MCF 10A (cell line): ENCODE measurements at places on chromosomes 7 and 10.

DNA sequence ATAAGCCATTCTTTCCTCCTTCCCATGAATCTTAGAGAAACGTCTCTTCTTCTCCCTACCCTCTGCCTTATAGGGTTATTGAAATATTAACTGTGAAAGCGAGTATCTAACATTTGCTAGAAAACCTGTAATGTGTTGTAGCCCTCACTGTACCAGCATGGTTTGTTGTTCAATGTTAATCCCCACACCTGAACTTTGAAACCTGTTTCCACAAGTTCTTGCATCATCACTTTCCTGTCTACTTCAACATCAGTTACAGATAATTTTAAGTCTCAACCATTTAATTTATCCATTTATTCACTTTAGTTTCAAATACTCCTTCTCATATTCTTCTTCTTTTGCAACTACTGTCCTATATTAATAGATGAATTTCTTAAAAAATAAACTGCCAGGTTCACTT lies 148.2 kb downstream of the ETV1 start:
- DNase-seq = no peak

- DNase-seq = no peak
These were observed 135.7 kb downstream of the AHR start for GRCh38 chr7:17434191-17434590.

GRCh38 chr10:58820861-58821751 lies 308.4 kb downstream of the BICC1 start:
- DNase-seq = peak; percentile 81

DNA sequence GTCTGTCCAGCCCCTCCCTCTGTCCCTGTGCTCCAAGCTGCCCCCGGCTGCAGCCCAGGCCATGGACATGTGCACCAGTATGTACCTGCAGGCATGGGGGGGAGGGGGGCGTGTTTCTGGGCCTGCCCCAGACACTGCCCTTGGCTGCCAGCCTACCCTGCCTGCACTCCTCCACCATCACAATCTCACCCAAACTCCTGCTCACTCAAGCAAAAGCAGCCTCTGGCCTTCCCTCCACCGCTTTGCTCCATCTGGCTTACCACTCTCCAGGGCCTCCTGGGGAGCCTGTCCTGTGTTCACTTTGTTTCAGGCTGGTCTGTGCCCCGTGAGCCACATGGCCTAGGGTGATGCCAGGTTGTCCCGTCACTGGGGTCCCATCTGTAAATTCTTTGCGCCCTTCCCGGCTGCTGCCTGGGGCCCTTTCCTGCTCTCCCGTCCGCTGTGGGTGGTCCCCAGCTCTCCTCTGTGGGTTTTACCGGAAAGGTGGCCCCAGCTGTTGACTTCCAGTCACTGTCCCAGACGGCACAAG lies 33.3 kb upstream of the PPIF start:
- DNase-seq = no peak

GRCh38 chr10:110967009-110967630 lies 47.7 kb downstream of the SHOC2 start:
- DNase-seq = peak; percentile 4
